8988T (cell line): ENCODE measurements at places on chromosomes 2 and 18.

- DNase-seq = no peak
These were observed 10.4 kb downstream of the CERKL start for GRCh38 chr2:181646415-181646987.

GRCh38 chr2:241505086-241505780 is 3.2 kb downstream of the STK25 start:
- DNase-seq = no peak

DNA sequence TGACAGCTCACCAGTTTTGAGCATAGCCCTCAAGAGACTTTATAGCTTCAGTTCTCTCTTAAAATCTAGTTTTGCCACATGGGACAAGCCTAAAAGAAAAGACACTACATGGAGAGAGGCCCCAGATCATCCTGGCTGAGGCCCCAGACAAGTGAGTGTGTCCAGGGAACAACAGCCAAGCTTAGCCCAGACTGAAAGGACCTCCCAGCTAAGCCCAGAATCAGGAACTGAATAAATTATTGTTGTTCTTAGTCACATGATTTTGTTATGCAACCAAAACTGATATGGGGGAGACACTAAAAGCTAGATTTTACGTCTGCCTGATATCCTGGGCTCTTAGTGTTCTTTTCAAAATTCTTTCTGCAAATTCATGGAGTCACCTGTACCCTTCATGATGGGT is 29.3 kb upstream of the LBH start:
- DNase-seq = no peak

GRCh38 chr2:230441227-230441897 is 25.4 kb downstream of the SP100 start:
- DNase-seq = no peak

- DNase-seq = peak; percentile 21
These were observed 166.4 kb downstream of the PDE11A start for GRCh38 chr2:177906041-177906718.

DNA sequence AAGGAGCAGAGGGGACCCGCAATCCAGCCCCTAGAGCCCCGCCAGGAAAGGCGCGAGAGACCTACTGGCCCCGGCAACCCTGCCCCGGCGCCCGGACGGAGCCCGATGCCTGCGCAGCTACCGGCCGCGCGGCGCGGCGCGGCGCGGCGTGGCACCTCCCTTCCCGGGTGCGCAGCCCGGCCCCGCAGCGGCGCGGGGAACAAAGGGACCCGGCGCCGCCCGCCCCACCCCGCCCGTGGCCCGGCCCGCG is 307 bp downstream of the CDH2 start:
- DNase-seq = peak; percentile 33

GRCh38 chr2:121803503-121803902 is 48.1 kb downstream of the TSN start:
- no peak for DNase-seq

GRCh38 chr2:151525821-151526373 is 116.2 kb downstream of the RIF1 start:
- DNase-seq = no peak

DNA sequence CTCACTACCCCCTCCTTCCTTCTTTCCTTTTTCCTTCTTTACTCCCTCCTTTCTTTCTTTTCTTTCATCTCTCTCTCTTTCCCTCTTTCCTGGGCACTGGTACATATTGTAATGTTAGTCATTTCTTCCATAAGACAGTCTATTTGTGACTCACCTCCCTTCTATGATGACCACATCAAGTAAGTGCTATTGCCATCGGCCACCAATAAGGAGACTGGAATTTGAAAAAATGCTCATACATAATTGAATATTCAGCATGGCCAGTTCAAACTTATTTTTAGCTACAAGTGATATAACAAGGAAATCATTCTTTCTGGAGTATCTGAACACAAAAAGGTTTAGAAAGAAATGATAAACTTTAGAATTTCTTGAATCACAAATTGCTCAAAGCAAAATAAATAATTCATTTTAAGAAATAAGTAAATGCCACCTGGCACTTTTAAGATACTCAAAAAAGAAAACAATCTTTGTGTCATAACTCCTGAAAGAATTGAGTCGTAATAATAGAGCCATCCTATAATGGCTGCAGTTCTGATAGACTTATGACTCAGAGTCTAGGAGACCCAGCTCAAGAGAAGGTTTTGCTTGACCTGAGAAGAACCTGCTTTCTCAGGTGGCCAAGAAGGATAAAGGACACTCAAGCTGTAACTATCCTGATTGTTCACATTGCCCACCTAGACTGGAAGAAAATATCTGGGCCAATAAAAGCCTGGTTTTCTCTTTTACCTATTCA is 51.6 kb upstream of the CCBE1 start:
- DNase-seq = no peak

GRCh38 chr18:23115683-23116096 is 19.6 kb upstream of the CABLES1 start:
- DNase-seq = no peak

GRCh38 chr2:26849056-26849999 is 1.4 kb downstream of the DPYSL5 start:
- DNase-seq = no peak

- DNase-seq = no peak
These were observed 29.6 kb upstream of the RNU4ATAC start for GRCh38 chr2:121501031-121501430.

DNA sequence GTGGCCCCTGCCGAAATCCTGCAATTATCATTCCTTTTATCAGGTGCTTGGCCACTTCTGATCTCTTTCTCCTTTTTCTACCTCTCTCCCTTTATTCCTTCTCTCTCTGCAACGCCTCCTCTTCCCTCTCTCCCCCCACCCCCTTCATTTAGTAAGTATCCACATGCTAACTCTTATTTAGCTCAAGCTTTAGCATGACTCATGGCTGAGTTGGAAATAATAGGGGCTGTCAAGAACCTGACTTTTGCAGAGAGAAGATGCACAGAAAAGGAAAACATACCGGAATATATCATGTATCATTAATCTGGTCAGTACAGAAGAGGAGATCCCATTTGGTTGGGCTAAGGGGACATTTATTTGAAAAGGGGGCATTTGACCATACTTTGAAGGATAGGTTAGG is 33.1 kb downstream of the FAM171B start:
- no peak for DNase-seq

DNA sequence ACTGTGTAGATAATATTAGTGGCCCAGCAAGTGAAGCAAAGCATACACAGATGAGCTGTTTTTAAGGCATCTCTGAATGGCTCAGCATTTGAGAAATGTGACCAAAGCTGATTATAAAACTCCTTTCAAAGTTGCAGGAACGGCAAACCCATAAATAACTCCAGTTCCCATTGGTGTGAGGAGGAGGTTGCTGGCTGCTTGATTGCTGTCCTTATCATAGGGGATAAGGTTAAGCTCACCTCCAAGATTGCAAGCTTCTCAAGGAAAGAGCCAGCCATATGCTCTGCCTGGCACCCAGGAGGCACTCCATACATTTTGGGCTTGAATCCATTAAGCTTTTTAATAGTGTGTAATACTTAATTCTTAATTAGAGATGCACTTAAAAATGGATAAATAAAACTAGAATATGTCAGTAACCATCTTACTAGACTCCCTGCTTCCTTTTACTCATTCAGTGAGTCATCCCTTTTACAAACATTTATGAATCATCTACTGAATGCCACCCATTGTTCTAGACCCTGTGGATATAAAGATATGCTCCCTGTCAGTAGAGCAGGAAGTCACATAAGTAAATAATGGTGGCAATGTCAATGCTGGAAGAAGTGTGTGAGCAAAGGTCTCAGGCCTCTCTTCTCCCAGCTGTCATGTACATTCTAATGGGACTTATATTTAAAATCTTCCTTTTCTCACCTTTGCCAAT is 99.3 kb downstream of the SPATS2L start:
- DNase-seq = no peak

- DNase-seq = no peak
These were observed 23.2 kb upstream of the SLC35F6 start for GRCh38 chr2:26740890-26741302.
